ENCODE measurements at places on chromosomes 1 and 21.

DNA sequence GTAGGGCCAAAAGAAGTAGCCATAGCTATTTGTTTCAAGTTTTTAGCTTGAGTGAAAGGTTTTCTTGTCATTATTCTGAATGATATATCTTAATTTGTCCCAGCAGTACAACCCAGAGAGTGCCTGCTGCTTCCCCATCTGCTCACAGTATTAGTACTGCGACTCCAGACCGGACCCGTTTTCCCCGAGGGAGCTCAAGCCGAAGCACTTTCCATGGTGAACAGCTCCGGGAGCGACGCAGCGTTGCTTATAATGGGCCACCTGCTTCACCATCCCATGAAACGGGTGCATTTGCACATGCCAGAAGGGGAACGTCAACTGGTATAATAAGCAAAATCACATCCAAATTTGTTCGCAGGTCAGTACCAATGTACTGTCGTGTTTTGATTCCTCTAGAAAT, 37.2 kb upstream of the C1orf115 start:
- DNase-seq = peak; percentile 94

GRCh38 chr21:27586326-27586725, 619.4 kb upstream of the ADAMTS5 start:
- DNase-seq = no peak

- no peak for DNase-seq
These were observed 369.7 kb downstream of the RRAGC start for GRCh38 chr1:38489844-38490270.

DNA sequence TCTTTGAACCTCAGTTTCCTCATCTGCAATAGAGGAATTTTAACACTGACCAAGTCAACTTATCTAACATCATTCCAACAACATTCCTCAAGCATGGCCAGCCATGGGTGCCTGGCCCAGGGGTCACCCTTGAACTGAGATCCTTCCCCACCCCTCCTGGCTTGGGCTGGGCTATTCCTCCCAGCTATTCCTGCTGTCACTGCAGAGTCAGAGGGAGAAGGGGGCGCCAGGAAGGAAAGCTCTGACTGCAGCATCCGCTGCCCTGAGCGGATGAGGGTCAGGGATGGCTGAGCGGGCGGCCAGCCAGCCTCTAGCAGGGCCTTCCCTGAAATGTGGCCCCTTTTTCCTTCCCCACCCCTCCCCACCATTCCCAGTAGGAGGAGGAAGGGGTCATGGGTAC, 3.1 kb downstream of the TINAGL1 start:
- DNase-seq = no peak

- DNase-seq = no peak
These were observed 130.5 kb downstream of the BACH1 start for GRCh38 chr21:29429218-29429617.

DNA sequence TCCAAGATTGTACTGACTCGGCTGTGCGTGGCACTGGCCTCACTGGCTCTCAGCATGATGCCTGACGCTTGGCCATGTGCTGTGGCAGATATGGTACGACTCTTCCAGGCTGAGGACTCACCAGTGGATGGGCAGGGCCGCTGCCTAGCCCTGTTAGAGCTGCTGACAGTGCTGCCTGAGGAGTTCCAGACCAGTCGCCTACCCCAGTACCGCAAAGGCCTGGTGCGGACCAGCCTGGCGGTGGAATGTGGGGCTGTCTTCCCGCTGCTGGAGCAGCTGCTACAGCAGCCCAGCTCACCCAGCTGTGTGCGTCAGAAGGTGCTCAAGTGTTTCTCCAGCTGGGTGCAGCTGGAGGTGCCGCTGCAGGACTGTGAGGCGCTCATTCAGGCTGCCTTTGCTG, 2.9 kb downstream of the IPO13 start:
- no peak for DNase-seq
